ENCODE measurements at places on chromosomes 5 and 9.

DNA sequence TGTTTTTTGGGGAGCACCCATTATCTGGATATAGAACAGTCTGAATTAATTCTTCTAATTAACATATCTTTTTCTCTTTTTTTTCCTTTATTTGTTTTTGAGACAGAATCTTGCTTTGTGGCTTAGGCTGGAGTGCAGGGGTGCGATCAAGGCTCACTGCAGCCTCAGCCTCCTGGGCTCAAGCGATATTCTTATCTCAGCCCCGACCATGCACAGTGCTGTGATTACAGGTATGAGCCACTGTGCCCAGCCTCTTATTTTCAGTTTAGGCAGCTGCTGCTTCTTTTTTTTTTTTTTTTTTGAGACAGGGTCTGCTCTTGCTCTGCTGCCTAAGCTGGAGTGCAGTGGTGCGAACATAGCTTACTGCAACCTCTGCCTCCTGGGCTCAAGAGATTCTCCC is 20.2 kb downstream of the UBE2R2 start:
- no peak for DNase-seq

- peak; percentile 55 for DNase-seq
Measured at GRCh38 chr5:43425983-43426382, 13.8 kb upstream of the CCL28 start.

DNA sequence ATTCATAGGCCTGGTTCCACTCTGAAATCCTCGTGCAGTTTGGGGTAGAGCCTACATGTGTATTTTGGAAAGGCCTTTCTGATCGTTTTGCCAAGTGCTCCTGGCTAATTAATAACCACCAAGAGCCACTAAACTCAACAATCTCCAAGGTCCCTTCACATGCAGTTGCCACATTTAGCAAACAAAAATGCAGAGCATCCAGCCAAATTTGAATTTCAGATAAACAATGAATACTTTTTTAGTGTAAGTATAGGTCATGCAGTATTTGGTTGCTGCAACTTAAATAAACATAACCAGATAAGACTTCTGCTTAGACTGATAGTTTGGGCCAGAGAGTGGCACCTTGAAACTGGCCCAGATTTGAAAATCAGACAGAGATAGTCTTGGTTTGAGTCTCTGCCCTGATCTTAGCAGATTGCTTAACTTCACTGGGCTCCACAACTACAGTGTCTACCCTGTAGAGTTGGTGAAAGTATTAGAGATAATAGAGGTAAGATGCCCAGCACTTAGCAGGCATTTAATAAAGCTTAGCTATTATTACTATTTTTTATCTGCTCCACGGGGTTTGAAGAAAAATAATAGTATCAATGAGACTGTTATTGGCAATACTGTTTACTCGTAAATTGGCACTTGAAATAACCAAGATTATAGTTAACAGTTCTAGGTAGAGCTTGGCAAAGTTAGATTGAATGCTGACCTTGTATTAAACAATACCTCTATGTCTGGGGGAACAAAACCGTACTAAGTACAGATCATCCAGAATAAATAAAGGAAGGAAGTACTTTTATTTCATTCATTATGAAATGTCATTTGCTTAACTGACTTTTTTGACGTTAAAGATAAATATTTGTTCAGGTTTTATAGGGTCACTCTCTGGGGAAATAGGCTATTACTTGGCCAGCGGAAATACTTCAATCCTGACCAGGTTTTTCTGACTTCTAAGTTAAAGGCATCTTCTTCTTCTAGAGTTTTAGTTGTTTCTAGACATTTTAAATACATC is 274.8 kb downstream of the DOCK8 start:
- DNase-seq: no peak

DNA sequence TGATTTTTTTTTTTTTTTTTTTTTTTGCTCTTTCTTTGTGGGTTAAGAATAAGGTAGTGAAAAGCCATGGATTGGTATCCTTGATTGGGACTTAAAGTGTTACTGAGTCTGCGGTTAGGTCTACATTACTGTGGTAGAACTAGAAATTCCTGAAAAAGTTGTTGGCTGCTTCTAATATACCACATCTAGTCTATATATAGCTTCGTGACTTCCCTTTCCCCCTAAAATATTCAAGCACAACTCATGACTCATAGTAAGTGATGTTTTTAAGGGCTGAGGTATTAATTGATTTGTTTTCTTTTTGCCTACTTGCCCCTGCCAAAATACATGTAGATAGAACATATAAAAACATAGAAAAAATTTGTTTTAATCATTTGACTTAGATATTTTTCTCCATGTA is 247.6 kb downstream of the TMEM232 start:
- DNase-seq: peak; percentile 98

GRCh38 chr9:132541870-132542830 is 40.3 kb upstream of the BARHL1 start:
- DNase-seq: no peak

DNA sequence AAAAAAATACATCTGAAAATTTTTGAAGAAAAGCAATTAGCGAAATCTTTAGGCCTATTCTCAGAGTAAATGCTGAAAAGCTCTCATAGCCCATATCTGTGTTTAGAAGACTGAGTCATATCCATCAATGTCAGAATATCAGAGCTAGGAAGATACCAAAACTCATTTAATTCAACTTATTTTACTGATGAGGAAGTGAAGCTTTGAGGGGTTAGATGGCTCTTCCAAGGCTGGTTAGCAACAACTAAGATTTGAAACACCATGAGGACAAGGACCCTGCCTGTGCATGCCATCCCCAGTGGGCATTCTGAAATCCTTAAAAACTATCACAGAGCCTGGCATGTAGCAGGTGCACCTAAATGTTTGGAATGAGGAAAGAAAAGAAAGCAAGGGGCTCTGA is 2.5 kb downstream of the FREM1 start:
- no peak for DNase-seq

DNA sequence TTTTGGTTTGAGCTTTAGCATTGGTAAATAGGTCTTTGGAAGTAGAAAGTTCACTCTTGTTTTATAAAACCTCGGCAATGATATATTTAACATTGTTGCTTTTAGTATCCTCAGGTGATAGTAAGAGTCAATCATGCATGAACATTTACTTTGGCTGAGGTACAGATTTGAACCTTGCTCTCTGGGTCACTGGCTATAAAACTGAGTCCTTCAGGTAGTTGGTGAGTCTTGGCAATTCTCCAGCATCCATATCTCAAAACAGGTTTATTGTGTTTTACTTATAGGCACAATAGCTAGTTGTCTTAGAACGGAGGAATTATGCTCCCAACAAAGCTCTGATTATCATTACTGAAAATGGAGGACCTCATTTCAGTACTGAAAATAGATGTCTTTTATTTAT is 75.1 kb downstream of the MAT2B start:
- DNase-seq: no peak

- no peak for DNase-seq
Measured at GRCh38 chr5:118692811-118693342, 295.5 kb downstream of the DTWD2 start.

GRCh38 chr5:125883223-125883622 is 540.0 kb upstream of the GRAMD2B start:
- DNase-seq: no peak

All from fibroblast of skin of back (primary cell).